ENCODE measurements at places on chromosomes 16 and 17.

DNA sequence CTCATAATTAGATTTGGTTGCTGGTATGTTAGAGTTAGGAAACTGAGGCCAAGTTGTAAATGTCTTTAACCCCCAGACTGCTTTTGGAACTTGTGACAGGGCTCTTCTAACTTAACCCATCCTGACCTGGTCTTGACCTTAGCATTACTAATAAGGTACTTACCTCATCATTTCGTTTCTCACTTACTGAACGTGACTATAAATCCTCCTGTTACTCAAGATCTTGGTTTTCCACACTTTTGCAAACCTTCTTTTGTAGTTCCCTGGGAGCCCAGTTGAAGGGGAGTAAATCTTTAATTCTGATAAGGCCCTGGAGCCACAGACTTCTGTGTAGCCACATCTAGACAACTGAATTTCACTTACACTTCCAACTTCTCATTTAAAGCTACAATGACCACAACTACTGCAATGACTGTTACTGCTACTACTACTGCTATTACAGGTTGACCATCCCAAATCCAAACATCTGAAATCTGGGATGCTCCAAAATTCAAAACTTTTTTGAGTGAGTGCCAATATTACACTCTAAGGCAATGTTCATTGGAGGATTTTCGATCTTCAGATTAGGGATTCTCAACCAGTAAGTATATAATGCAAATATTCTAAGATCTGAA, 248.8 kb upstream of the TBX2 start:
- DNase-seq = no peak

GRCh38 chr17:73646409-73647300, 2.4 kb upstream of the SDK2 start:
- no peak for DNase-seq

DNA sequence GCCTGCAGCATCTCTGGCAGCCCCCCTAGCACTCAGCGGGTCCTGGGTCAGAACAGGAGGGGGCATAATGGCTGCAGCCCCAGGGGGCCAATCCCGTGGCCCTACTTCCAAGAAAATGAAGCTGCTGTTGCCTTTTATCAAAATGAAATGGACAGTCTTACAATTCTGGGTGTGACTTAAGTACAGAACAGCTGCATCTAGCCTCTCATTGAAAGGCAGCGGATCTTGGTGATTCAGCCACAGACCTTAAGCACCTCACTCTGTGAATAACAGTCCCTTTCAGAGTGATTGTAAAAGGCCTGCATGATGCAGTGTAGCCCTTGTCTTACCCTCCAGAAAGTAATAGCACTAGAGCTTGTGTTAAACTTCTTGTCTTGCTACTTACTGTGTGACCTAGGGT, 11.5 kb upstream of the UMOD start:
- no peak for DNase-seq

- no peak for DNase-seq
These were observed 42.5 kb downstream of the ZNF267 start for GRCh38 chr16:31916056-31916488.

- DNase-seq = no peak
These were observed 24.7 kb downstream of the DEF8 start for GRCh38 chr16:89973235-89973634.
